ENCODE measurements at places on chromosomes 2 and 18.

DNA sequence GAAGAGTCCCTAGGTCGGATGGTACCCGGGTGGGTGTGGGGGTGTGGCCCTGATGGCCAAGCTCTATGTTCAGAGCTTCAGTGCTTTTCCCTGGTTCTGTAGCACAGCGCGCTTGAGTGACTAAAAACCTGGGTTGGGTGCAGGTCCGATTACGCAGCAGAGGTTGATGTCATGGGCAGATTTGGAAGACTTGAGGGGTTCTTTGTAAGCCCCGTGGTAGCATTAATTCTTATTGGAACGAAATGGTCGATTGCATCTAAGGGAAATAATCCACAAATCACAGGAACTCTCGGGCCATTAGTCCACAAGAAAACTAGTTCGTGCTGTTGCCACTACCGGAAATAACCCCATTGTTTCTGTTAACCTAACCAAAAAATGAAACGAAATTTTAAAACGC is 9.0 kb downstream of the HOXD8 start:
- DNase-seq: no peak

GRCh38 chr2:14358339-14358738 is 274.2 kb upstream of the LRATD1 start:
- no peak for DNase-seq

GRCh38 chr2:141534666-141535362 is 596.0 kb downstream of the LRP1B start:
- no peak for DNase-seq

DNA sequence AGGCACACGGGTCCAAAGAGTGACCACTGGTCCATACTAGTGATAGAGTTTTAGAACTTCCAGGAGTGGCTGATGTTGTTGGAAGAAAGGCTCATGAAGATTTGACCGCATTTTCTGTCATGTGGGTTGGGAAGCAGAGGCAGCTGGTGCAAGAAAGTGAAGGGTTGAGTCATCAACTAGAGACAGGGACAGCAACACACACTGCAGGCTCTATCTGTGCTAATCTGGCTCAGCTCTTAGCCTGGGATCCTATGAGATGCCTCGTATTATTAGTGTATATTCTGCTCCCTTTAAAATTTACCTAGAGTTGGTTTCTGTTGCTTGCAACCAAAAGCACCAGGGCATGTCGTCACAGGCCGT is 2.5 kb upstream of the SH3RF3 start:
- DNase-seq: no peak

GRCh38 chr2:12731701-12732280 is 15.1 kb downstream of the TRIB2 start:
- no peak for DNase-seq

- no peak for DNase-seq
Measured at GRCh38 chr2:47179388-47179787, 24.3 kb upstream of the STPG4 start.

DNA sequence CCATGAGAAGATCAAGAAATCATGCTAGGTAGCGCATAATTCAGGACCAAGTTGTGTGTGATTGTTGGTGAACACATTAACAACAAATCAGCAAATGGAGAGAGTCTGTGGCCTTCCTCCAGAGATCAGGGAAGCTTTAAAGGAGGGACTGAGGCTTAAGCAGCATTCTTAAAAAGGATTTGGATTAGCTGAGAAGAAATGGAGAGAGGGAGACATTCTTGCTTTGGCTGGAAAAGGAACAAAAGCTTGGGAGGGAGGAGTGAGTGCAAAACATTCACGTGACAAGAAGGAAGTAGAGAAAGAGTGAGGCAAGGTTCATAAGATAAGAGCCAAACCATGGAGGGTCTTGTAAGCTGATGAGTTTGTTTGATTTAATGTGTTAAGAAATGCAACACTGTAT is 75.6 kb downstream of the SRD5A2 start:
- no peak for DNase-seq

DNA sequence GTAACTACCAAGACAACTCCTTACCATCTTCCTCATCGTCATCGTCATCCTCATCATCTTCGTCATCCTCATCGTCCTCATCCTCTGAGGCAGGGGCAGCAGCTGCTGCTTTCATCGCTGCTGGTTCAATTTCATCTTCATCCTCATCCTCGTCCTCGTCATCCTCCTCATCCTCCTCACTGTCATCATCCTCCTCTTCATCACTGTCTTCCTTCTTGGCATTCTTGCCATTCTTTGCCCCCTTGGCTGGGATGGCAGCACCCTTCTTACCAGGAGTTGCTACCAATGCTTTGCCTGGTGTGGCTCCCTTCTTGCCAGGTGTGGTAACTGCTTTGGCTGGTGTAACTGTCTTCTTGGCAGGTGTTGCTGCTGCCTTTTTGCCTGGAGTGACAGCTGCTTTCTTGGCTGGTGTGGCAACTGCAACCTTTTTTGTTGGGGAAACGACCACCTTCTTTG is 2.7 kb downstream of the NCL start:
- DNase-seq: no peak

DNA sequence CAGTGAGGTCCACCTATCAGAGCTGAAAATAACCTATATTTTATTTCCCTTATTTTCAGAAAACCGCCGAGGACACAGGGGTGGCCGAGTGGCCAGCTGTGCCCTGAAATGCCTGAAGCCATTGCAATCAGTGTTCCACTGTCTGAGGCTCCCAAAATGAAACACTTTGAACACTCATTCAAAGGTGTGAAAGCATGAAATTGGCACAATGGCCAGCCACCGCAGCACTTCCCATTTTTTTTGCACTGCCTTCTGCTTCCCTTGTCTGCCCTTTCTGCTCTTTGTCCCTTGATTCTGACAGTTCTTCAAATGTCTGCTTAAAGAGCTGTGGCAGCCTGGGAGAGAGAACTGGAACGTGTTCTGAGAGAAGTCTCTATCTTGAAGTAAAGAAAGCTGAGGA is 1127.5 kb upstream of the CELF4 start:
- no peak for DNase-seq

DNA sequence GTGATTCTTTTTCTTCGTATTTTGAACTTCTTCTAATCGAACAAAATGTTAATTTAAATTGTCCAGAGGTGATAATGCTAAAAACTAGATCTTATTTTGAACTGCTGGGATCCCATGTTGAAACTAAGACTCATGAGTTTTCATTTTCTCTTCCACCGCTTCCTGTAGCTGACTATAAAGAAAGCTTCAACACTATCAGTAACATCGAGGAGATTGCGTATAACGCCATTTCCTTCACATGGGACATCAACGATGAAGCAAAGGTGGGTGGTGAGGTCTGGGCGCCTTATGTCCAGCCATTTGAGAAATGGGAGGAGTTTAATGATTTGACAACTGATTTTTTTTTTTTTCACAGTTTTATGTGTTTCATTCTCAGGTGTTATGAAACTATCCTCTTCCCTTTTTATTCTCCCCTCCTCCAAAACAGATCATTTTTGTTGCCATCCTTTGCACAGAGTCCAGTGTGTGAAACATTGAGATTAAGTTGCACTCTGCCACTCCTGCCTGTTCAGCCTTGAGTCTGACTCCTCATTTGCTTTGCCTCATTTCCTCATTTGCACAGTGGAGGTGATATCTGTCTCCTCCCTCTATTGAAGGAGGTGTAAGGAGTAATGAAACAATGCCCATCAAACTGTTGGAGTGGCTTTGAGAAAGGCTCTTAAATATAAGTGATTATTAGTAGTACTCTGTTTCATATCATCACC is 13.8 kb downstream of the GRHL1 start:
- DNase-seq: no peak

- DNase-seq: no peak
Measured at GRCh38 chr2:73101626-73102256, 11.0 kb downstream of the RAB11FIP5 start.

DNA sequence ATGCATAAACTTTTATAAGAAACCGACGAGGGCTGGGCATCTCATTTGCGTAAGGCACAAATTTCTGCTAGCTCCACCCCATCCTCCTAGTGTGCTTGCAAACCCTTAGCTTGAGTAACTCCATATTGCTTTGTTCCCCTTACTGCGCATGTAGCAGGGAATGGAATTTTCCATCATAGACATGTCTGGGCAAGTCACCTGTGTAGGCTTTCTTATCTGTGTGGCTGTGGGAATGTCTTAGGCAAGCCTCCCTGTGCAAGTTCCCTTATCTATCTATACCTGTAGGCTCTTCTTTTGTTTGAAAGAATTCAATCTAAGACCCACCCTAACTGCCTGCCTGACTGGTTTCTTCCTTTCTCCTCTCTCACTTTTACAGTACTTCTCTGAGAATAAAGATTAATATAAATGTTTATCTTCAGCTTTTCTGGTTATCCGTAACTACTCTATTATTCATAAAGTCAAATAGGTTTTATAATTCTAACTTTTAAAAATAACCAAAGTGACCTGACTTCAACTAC is 217.6 kb upstream of the FIGN start:
- no peak for DNase-seq

GRCh38 chr2:156253765-156254164 is 78.8 kb downstream of the NR4A2 start:
- no peak for DNase-seq

- no peak for DNase-seq
Measured at GRCh38 chr18:66167829-66168684, 417.2 kb downstream of the CDH7 start.

- no peak for DNase-seq
Measured at GRCh38 chr2:44297431-44297830, 22.2 kb downstream of the SLC3A1 start.

GRCh38 chr2:74863802-74864248 is 29.9 kb downstream of the HK2 start:
- no peak for DNase-seq

DNA sequence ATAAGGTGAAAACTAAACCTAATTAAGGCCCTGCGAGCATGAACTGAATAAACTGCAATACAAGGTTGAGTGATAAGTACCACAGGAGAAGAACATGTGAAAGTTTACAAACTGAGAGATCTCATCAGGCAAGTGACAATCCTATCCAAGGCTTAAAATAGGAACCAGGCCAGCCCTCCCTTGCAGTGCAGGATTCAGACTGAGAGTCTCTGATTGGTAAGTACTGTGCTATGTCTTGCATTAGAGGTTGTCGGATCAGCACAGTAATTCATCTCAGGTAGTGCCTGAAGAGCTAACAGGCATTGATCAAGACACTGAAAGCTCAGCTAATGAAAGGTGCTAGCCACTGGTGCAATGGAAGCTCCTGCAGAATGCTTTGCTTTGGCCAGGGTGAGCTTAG is 801.7 kb upstream of the ID2 start:
- no peak for DNase-seq

DNA sequence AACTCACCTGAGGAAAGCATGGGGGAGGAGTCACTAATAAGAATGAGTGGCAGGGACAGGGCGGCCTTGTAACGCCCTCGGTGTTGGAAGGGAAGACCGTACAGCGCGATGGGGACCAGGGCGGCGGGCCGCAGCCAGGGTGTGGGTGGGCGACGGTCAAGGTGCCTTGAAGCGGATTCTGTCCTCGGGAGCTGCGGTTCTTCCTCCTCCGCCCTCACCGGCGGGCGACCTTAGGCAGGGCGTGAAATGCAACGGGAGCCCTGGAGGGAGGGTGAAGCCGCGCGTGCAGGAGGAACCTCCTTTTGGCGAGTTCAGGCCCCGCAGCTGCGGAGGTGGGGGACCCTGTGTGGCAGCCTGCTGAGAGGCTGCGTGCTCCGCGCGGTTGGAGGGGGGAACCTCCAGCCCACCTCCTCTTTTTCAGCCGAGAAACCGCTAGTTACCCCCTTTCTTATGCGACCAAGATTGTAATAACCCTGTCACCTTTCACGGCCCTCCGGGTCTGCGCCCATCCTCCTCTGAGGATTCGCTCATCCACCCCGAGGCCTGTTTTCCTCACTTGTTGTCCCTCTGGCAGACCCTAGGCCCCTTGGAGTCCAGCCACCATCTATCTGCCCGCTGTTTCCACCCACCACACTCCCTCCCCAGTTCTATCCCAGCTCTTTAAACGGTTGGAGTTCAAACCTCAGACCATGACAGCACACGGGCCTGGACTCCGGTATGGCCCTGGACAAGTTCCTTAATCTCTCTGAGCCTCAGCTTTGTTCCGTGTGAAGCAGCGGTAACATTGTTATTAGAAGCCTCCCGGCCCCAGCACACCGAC is 823 bp upstream of the RNU2-63P start:
- no peak for DNase-seq

GRCh38 chr2:195395362-195395761 is 261.7 kb upstream of the SLC39A10 start:
- DNase-seq: no peak

GRCh38 chr2:119207447-119207846 is 16.2 kb upstream of the STEAP3 start:
- no peak for DNase-seq

DNA sequence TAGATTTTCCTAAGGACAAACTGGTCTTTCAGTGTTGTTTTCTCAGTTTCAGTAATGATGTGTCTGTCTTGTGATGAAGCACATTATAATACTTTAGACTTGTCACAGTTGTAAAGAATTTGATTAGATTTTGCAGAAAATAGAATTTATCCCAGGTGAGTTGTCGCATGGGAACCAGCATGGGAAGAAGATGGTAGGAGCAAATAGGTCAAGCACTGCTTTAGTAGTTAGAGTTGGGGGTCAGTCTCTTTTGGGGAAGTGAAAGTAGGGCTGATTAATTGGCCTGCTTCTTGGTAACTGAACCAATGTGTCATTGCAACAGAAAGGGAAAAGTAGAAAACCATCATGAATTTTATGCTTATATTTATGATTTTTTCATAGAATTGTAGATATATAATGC is 153.2 kb upstream of the MYO3B start:
- no peak for DNase-seq

DNA sequence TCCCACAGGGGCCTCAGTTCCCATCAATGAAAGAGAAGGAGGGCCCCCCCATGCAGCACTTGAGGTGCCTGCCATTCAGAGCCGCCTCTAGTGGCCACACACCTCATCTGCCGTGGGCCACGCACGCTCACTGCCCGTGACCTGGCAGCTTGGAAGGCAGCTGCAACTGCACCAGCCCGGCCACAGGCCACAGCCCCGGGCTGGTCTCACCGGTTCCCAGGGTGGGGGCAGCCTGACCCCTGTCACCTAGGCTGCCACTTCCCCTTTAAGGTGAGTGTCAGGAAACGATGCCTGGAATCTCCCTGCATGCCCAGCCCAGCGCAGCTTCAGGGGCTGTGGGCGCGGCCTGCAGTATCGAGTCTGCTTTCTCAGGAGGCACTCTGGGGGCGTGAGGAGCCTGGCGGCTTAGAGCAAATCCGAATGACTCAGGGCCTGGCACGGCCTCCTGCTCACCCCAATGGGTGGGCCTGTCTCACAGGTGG is 2.6 kb downstream of the MAB21L4 start:
- DNase-seq: peak; percentile 34

GRCh38 chr18:70998490-70998889 is 709.6 kb downstream of the SOCS6 start:
- no peak for DNase-seq

- DNase-seq: no peak
Measured at GRCh38 chr2:230162981-230163380, 56.8 kb downstream of the SP110 start.

GRCh38 chr2:68371138-68371537 is 6.1 kb downstream of the PLEK start:
- DNase-seq: no peak

Data from stimulated activated CD8-positive, alpha-beta memory T cell treated with anti-CD3 and anti-CD28 coated beads, Interleukin-7, amount 100 ng/mL, for 24 hours (primary cell).